Stromal cell of bone marrow (primary cell): ENCODE measurements at places on chromosomes 4 and X.

DNA sequence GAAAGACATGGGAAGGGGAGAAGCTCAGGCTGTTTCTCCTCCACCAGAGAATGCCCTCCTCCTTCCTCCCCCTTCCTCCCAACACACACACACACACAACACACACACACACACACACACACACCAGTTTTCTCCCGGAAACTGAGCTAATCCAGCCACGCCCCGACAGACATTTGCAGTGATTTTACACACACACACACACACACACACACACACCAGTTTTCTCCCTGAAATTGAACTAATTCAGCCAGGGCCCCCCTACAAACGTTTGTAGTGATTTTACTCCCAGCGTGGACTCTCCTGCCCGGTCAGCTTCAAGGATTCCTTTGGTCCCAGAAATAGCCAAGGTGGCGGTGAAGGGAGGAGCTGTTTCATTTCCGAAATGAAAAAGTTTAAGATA is 32.9 kb upstream of the STX18 start:
- DNase-seq = peak; percentile 49

DNA sequence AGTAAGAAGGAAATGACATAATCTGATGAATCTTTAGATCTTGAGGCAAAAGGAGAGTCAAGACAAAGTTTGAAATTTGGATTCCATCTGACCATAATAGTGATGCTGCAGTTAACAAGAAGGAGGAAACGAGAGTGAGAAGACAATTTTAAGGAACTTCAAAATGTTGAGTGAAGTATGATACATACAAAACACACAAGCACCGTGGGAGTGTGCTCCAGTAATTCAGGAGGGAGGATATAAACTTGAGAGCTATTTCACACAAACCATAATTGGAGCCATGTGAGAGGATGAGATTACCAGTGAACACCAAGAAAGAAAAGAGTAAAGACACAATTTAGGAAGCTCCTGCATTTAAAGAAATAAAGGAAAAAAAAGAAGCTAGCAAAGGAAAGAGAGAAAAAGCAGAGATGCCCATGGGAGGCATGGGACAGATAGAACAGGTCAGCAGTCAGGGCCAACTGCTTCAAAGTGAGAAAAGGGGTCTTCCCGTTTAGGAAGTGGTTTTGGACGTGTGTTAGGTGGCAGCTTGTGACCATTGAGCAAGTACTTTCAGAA is 150.7 kb upstream of the SLC7A11 start:
- no peak for DNase-seq

GRCh38 chr4:113899271-113900070 is 80.0 kb downstream of the ARSJ start:
- no peak for DNase-seq

GRCh38 chr4:78247536-78248285 is 190.6 kb downstream of the FRAS1 start:
- no peak for DNase-seq

DNA sequence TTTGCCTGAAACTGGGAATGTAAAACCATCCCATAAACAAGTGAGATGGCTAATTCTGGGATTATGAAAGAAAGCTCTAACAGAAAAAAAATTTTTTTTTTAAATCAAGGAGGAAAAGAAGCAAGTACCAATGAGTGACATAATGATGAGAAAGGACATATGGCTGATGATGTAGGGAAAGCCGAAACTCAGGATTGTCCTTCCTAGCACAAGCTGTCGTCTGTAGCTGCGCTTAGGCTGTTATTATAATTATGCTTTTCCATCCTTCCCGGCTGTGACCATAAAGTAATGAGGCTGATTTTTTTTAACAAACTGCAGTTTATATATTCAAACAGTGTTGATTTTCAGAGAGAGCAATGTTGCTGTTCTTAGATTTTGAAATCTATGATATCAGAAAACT is 209.8 kb upstream of the NOCT start:
- no peak for DNase-seq

GRCh38 chr4:168598191-168598590 is 101.3 kb downstream of the PALLD start:
- peak; percentile 58 for DNase-seq

- no peak for DNase-seq
Observed at GRCh38 chr4:6338951-6339817, 69.5 kb downstream of the WFS1 start.

DNA sequence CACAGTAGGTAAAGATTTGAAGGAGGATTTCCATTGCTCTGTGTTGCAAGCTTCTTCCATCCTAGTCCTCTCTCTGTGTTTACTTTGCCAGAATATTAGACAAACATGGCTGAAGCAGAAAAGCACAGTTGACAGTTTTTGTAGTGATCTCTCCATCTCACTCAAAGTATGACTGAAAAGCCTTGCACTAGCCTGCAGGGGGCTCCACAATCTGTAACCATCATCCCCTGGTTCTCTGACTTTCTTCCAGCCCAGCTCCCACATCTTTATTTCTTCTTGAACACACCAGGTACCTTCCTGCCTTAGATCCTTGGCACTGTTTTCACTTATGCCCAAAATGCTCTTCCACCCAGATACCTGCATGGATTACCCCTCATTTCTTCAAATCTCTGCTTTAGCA is 34.1 kb upstream of the HHIP start:
- DNase-seq = no peak

- no peak for DNase-seq
Observed at GRCh38 chrX:154349979-154350378, 24.5 kb downstream of the FLNA start.

- DNase-seq = no peak
Observed at GRCh38 chrX:80812176-80812575, 2.5 kb upstream of the BRWD3 start.

- peak; percentile 15 for DNase-seq
Observed at GRCh38 chrX:141989134-141989533, 85.4 kb downstream of the MAGEC1 start.

DNA sequence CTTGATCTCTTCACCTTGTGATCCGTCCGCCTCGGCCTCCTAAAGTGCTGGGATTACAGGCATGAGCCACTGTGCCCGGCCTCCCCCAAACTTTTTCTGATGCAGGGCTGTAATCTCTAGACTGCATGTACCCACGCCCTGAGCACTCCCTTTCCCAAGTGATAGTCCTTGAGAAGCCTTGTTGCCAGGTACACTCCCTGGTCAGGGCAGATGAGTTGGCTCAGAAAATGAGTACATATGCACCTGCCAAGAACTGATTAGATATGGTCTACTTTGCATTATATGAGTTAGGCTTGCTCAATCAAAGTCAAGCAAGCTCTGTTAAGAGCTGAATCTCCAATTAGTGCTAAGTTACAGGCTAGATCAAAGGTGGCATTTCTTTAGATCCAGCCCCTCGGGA is 20.3 kb downstream of the APOO start:
- no peak for DNase-seq

GRCh38 chr4:166957451-166957850 is 276.8 kb downstream of the SPOCK3 start:
- DNase-seq = no peak

GRCh38 chr4:10697086-10697485 is 12.5 kb upstream of the CLNK start:
- no peak for DNase-seq

DNA sequence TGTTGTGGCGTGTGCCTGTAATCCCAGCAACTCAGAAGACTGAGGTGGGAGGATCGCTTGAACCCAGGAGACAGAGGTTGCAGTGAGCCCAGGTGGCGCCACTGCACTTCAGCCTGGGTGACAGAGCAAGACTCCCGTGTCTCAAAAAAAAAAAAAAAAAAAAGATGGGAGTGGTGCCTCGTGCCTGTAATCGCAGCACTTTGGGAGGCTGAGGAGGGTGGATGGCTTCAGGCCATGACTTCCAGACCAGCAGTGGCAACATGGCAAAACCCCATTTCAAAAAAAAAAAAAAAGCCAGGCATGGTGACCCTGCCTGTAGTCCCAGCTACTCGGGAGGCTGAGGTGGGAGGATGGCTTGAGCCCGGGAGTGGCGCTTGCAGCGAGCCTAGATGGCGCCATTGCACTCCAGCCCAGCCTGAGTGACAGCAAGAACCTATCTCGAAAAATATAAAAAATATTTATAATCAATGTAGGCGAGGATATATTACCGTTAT is 27.0 kb downstream of the EIF2S3 start:
- DNase-seq = no peak

GRCh38 chrX:134727363-134727762 is 69.1 kb upstream of the PLAC1 start:
- DNase-seq = no peak

- no peak for DNase-seq
Observed at GRCh38 chr4:120266602-120267001, 200.0 kb upstream of the MAD2L1 start.

DNA sequence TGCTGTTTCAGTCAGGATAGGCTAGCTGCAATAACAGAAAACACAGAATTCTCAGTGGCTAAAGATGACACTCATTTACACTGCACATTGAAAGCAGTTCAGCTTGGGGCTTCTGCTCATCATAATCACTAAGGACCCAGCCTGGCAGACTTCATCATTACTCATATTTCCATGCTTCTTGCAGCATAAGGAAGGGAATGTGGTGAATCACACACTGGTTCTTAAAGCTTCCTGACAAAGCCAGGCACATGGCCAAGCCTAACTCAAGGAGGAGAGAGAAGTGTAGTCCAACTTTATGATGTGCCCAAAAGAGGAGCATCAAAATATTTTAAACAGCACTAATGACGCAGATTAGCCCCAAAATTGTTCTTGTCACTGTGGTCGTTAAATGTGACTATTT is 186.5 kb downstream of the BANK1 start:
- DNase-seq = peak; percentile 99

GRCh38 chrX:15881381-15881897 is 26.8 kb upstream of the AP1S2 start:
- DNase-seq = no peak

DNA sequence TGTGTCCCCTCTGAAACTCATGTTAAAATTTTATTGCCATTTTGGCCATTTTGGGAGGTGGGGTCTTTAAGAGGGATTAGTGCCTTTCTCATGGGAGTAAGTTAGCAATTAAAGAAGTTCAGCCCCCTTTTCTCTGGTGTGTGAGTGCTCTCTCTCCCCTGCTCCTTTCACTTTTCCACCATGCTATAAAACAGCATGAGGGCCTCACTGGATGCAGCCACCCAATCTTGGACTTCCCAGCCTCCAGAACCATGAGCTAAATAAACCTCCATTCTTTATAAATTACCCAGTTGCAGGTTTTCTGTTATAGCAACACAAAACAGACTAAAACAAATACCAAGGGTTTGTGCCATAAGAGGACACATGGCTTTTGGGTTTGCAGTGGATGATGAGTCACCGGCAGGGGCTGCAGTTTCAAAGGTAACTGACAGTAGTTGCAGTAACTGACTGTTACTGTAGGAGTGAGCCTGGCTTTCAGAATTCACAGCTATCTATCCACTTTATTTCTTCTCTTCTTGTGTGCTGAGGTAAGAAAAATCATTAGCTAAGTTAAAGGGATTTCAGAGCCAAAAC is 121.5 kb downstream of the PPEF1 start:
- no peak for DNase-seq

DNA sequence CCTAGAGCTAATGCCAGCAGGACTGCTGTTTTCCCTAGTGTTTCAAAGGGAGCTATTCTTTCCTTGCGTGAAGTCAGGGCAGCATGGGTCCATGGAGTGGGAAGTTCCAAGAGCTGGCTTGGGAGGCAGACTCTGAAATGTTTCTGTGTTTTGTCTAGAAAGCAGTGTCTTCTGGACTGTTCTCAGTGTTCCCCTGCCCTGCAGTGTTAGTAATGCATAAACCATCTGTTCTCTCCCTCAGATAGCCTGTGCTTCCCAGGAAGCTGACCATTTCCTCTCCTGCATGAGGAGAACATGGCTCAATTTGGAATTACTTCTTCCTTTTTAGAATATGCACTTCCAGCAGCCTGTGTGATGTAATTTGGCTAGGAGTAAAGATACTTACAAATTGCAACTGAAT is 116.7 kb upstream of the CXCL13 start:
- no peak for DNase-seq

DNA sequence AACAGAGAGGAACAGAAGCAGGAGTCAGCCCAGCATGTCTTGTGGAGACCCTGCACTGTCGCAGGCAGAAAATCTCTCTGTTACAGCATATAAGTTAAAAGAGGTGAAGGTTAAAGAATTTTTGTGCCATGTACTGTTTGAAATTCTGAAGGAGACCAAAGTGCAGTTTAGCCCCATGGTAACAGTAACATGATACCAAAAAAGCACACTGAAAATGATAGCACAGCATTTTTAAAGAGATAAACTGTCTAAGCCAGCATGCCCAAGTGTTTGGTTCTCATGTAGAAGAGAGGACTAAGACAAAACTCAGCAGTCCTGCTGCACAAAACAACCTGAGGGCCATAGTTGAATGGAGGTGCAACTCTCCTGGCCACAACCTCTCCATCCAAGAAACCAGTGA is 41.9 kb upstream of the PARM1 start:
- no peak for DNase-seq

- peak; percentile 84 for DNase-seq
Observed at GRCh38 chr4:53656421-53656981, 65.2 kb upstream of the LNX1 start.

DNA sequence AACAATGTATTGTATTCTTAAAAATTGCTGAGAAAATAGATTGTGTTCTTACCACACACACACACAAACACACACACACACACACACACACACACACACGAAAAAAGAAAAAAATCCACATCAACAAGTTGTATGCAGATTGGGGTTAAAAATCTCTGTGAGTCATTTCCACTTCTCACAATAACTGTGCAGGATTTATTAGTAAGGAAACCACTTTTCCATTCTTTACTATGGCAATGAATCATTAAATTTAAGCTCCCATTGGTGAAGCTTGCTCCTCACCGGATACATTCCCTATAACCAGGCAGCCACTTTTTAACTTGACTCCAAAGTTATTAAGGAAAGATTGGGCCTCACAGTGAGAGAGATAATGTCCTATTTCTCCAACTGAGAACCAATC is 19.7 kb upstream of the MAGEE1 start:
- DNase-seq = no peak

GRCh38 chr4:182555997-182556418 is 312.8 kb downstream of the TENM3 start:
- DNase-seq = peak; percentile 28

- DNase-seq = no peak
Observed at GRCh38 chr4:176654565-176655216, 138.0 kb downstream of the VEGFC start.
